WERI-Rb-1 (cell line): ENCODE measurements at places on chromosomes 6 and 20.

GRCh38 chr6:71621918-71622519 lies 264.3 kb upstream of the RIMS1 start:
- DNase-seq: no peak

GRCh38 chr6:15495375-15495901 lies 167.4 kb downstream of the DTNBP1 start:
- DNase-seq: no peak

DNA sequence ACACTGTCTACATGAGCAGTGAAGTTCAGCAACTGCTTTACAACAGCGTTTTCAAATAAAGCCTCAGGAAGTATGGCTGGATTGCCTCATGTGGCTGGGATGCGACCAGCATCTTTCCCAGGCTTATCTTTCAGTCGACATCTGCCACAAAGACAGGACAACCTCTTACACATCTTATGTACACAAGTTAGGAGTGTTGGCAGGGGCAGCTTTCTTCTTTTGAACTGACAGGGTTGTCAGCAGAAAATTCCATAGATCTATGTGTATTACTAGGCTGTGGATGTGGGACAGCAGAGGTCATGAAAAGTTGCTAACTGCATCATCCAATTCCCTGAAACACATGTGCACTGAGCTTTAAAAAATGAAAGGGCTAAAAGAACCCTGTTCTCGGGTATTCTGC lies 48.1 kb downstream of the PLAGL1 start:
- DNase-seq: no peak

- DNase-seq: peak; percentile 64
These were observed 6.2 kb upstream of the ZNF311 start for GRCh38 chr6:29011276-29011734.

- DNase-seq: no peak
These were observed 33.1 kb upstream of the CDYL start for GRCh38 chr6:4743062-4743461.

- no peak for DNase-seq
These were observed 16.7 kb downstream of the HSPA12B start for GRCh38 chr20:3749087-3749688.

DNA sequence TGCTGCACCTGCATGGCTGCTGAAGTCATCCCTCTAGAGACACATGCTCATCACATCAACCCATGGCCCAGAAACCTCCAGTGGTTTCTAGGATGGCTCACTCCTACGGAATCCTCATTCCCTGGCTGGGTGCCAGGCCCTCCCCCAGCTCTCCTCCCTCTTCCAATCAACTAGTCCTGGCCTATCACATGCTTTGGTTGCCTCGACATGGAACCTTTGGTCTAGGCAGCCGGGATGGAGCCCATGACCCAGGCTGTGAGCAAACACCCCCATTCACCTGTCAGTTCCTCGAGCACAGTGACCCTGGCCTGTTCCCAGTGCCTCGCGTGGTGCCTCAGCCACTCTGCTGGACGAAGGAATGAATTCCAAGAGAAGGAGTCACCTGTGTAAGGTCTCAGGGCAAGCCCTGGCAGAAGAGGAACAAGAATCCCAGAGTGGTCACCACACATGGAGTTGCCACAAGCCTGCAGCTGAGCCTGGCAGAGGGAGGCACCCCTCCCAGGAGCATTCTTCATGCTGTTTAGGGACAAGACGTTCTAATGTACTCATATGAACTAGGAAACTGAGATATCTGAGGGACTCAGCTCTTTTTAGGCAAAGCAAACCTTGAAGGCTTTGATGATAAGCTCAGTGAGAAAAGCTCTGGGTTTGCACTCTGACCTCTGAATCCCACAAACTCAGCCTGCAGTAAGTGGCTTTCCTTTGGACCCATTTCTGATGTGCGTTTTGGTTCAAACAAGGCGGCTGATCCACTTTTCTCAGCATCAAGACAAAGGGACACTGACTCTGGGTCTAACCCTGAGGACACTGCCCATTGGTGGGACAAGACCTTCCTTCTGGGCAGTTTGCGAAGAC lies 40.2 kb downstream of the PPP1R3G start:
- no peak for DNase-seq

DNA sequence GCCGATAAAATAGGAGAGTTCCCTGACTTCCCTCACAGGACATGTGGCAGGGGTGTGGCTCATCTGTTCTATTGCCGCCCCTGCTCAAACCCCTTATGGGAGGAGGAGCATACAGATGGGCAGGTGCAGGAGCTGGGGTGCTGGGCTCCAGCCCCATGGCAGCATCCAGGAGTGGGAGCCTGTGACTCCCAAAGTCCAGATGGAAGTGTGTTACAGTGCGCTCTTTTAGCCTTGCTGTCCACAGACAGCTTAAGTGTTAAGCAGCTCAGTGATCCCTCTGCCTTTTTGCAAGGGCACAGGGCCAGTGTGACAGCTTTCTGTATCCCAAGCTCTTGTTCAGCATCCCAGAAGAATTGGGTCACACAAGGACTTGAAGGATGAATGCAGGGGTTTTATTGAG lies 212.3 kb upstream of the MYLIP start:
- DNase-seq: peak; percentile 97

DNA sequence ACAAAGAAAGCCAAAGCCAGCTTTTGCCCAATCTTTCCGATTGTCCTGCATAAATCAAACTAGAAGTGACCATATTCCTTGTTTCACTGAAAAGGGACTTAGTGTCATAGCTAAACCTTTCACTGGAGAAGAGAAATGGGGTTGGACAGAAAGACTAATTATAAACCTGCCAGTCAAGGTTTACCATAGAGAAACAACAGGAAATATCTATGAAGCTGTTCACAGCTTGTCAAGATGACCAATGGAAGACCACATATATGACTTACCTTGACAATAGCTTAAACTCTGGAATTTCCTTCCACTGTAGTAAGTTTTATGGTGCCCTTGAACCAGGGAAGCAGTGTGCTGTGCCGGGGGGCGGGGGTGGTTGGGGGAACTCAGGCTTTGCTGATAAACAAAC lies 107.7 kb upstream of the PHACTR1 start:
- no peak for DNase-seq

DNA sequence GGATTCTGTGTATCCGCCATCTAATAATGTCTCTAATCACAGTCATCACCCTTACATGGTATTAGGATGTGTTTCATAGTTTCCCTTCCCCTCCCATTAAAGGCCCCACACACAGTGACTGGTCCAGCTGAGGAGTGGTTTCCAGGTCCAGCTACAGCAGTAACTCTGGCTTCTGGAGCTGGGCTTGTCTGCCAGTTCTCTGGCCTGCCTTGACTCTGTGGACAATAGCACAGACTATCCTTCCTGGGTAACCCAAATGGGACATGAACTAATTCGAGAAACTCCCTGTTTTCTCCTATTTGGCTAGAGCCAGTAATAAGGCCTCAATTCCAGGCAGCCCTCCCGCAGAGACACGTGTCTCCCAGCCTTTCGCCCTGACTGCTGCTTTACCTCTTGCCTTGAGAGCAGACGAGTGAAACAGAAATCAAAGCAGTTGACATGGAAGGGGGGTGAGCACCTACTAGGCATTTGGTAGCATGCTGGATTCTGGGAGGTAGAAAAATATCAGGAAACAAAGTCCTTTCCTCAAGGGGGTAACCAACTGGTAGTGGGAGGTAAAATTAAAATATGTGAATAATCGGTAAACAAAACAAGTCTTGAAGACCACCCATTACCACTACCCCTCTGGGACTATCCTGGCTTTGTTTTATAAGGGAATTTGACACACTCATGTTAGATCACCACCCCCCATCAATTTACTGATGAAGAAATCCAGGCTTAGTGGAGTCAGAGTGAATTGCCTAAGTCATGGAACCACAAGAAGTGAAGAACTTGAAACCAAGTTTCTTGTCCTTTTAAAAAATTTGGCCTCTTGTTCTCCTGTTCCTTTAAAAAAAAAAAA lies 1.2 kb downstream of the TRAF3IP2 start:
- DNase-seq: no peak

GRCh38 chr6:105189026-105189820 lies 9.4 kb upstream of the POPDC3 start:
- DNase-seq: no peak

DNA sequence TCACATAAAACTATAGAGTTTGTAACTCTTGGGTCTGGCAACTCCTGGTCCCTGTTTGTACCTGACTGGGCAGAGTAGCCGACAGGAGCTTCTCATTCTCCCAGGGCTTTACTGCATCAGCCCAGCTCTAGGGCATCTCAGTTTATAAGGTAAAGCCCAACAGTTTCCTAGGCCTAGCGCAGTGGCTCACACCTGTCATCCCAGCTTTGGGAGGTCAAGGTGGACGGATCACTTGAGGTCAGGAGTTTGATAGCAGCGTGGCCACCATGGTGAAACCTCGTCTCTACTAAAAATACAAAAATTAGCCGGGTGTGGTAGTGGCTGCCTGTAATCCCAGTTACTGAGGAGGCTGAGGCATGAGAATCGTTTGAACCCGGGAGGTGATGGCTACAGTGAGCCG lies 47.8 kb downstream of the ATP9A start:
- DNase-seq: no peak

DNA sequence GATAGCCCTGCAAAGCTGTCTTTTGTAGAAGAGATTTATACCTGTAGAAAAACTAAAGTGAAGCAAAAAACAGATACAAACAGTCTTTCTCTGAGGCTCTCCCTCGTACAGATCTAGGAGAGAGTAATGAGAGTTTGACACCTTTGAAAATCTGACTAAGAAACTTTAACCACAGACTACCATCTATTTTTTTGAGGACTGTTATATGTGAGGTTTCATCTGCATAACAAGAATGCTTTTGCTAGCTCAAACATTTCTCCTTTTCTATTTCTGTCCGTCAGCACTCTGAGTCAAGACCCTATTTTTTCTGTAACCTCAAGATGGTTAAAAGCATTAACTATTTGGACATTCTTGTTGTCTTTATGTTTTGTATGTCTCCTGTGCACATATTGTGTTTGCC lies 193.0 kb downstream of the BTBD3 start:
- no peak for DNase-seq

- no peak for DNase-seq
These were observed 49.3 kb downstream of the ELOVL5 start for GRCh38 chr6:53299331-53300005.

DNA sequence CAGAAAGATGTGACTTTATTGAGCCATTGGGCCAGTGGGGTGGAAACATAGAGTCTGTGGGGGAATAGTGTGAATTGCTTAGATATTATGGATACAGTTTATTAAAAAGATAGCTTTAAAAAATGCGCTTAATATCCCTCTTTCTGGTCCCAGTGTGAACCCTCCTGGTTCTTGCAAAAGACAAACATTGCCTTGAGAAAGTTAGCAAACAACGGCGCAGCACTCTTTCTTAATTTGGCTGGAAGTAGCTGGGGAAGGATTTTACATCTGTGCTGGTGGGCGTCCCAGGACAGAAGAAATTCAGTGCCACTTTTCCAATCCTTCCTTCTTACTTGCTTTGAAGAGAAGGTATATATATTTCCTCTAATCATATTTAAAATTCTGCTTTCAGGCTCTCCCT lies 191.4 kb upstream of the ZFP64 start:
- no peak for DNase-seq

- no peak for DNase-seq
These were observed 5.3 kb upstream of the STX11 start for GRCh38 chr6:144144996-144145395.

- DNase-seq: no peak
These were observed 680.2 kb upstream of the MMS22L start for GRCh38 chr6:97963193-97963592.

GRCh38 chr6:28693751-28694443 lies 168.2 kb downstream of the GPX5 start:
- DNase-seq: peak; percentile 46

- DNase-seq: peak; percentile 22
These were observed 76.9 kb downstream of the VTA1 start for GRCh38 chr6:142223938-142224337.

DNA sequence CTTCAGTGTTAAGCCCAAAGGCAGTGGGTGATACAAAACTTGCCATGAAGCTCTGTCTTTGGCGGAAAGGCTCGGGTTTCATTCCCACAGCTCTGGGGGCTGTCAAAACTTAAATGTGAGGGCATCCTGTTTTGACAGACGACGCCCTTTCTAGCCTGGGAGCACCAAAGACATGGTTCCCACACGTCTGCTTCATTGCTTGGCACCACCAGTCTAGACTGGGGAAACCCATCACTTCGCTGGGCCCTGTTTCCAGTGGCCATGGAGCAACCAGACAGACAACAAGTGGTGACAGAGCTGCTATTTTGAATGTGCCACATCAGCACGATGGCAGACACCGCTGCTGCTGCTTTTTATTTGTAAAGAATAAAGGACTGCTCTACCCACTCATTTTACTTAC lies 127.5 kb downstream of the SASH1 start:
- no peak for DNase-seq

DNA sequence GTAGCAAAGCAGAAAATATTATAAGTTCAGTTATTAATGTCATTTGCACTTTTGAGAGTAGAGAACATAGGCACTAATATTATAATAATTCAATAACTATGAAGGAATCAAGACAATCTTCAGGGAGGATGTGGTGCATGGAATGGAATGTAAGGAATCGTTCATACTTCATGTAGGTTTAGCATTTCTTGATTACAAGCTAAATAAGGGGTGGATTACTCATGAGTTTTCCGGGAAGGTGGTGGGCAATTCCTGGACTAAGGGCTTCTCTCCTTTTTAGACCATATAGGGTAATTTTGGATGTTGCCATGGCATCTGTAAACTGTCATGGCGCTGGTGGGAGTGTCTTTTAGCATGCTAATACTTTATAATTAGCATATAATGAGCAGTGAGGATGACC lies 9.1 kb upstream of the BTNL2 start:
- no peak for DNase-seq

DNA sequence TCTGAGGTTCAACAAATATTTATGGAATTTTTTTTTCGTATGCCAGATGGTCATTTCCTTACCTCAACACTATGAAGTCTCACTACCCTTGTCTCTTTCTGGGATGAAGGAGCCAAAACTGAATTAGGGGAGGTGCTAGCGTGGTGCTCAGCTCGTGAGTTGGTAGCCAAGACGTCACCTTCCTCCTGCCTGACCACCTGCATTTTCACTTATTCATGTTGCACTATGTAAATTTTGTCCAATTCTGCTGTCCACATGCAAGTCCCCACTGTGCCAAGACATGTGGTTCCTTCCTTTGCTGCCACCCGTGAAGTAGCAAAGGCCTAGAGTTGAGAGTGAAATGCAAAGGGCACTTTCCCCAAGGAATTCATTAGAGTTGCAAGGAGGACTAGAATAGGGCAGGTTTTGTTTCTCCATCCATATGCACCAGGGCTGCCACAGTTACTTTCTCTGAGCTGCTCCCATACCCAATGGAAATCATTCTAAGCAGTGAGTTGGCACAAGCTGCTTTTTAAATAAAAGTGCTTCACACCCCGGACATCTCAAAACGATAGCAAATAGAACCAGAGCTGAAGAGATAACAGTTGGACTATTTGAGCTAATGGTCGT lies 591.3 kb upstream of the NOX3 start:
- no peak for DNase-seq
